ENCODE measurements at places on chromosomes 5 and 9. TPM values are rescaled to one million over a fixed set of nuclear protein-coding genes. Genes with fewer than 3 reads are reported as not detected.

Gene ANXA2R
- 5.2 TPM for polyA plus RNA-seq

Gene DDX4
- polyA plus RNA-seq, result not detected

Gene STX17
- 8.7 TPM for polyA plus RNA-seq

Gene ADAMTS2
- 27.4 TPM for polyA plus RNA-seq

Gene CTXN3
- not detected for polyA plus RNA-seq

Gene PTPRD
- polyA plus RNA-seq, result 4.3 TPM

Measured in lung (tissue), 17 donors.